ENCODE measurements at places on chromosomes 2 and 18. TPM values are rescaled to one million over a fixed set of nuclear protein-coding genes. Genes with fewer than 3 reads are reported as not detected.

DNA sequence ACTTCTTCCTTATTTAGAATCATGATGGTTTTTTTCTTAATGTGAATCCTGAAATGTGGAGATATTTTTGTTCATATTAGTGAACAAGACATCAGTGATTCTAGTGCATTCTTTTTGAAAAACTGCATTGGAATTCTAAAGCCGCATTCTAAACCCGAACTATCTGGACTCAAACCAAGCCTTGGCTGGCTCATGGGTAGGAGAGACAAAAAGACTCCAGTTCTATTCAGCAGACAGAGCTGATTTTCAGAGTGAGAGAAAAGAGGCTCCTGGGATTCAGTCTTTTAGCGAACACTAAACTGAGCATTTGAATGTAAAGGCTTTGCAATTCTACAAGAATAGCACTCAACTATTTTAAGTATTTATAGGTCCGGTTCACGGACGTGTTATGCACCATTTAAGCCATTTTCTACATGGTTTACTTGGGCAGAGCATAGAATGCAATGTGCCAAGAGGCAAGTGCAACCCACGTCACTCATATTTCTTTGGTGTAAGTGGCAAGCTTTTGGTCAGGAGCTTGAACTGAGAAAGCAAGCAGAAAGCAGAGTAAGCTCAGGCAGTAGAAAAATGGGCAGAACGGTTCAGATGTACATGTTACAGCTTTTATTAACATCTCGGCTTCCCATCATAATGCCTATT, 227.3 kb upstream of the RAB12 start:
- no peak for DNase-seq
- no peak overlapping the region for H3K27ac ChIP-seq
- no peaks in the 10 kb centered on the region for H3K4me1 ChIP-seq
- no peaks in the 10 kb centered on the region for H3K27me3 ChIP-seq
- H3K4me3 ChIP-seq = no peak overlapping the region
- peaks cover 98% of the 10 kb centered on the region for H3K36me3 ChIP-seq

DNA sequence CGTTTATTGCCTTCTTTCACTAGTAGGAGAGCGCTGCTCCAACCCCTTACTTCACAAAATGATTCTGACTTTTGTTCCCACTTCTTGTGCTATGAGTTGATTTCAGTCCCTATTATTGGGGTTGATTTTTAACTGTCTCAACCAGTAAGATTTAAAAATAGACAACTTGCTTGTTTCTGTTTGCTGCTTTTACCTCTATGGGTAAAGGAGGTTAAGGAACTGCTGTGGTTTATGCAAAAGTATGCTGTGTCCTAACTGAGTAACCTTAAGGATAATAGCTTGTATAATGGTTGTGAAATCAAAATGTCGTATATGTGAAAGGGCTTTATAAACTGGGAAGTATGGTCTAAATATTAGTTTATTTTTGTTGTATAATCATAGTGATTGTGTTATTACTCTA, 22.6 kb downstream of the ALMS1 start:
- no peaks in the 10 kb centered on the region for H3K27me3 ChIP-seq
- DNase-seq = no peak
- H3K4me3 ChIP-seq = no peak overlapping the region
- H3K27ac ChIP-seq = no peak overlapping the region
- H3K4me1 ChIP-seq = no peaks in the 10 kb centered on the region

DNA sequence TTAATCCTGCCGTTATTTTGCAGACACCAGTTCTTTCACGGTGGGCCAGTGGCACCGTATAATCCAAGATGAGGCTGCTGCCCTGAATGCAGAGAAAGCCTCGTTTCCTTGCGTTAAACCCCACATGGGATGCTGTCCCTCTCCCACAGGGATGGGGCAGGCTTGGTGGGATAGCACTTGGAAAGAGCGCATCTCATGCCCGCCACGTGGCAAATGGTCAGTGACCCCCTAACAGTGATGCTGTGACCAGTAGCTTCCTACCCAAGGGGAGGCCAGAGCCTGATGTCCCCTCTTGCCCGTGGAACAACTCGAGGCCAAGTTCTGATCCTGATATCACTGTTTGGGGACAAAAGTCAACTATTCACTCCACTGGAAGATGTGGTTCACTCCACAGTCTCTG, 73.3 kb downstream of the RHOB start:
- no peak overlapping the region for H3K4me3 ChIP-seq
- H3K4me1 ChIP-seq = peaks cover 17% of the 10 kb centered on the region
- H3K27ac ChIP-seq = no peak overlapping the region
- no peaks in the 10 kb centered on the region for H3K36me3 ChIP-seq
- H3K27me3 ChIP-seq = no peaks in the 10 kb centered on the region
- DNase-seq = no peak

- H3K27me3 ChIP-seq = no peaks in the 10 kb centered on the region
- no peak overlapping the region for H3K4me3 ChIP-seq
- DNase-seq = peak; percentile 72
- H3K27ac ChIP-seq = peak overlapping the region; percentile 76
- H3K36me3 ChIP-seq = no peaks in the 10 kb centered on the region
Observed at GRCh38 chr2:240369801-240370585, 65.5 kb upstream of the GPC1 start.

GRCh38 chr18:36467614-36468013, 170.1 kb downstream of the FHOD3 start:
- H3K27me3 ChIP-seq = no peaks in the 10 kb centered on the region
- no peaks in the 10 kb centered on the region for H3K36me3 ChIP-seq
- no peak overlapping the region for H3K4me3 ChIP-seq
- peak overlapping the region; percentile 46 for H3K27ac ChIP-seq
- H3K4me1 ChIP-seq = no peaks in the 10 kb centered on the region

GRCh38 chr2:1586251-1586922, 157.9 kb downstream of the PXDN start:
- H3K4me3 ChIP-seq = no peak overlapping the region
- no peaks in the 10 kb centered on the region for H3K36me3 ChIP-seq
- peaks cover 7% of the 10 kb centered on the region for H3K27me3 ChIP-seq

DNA sequence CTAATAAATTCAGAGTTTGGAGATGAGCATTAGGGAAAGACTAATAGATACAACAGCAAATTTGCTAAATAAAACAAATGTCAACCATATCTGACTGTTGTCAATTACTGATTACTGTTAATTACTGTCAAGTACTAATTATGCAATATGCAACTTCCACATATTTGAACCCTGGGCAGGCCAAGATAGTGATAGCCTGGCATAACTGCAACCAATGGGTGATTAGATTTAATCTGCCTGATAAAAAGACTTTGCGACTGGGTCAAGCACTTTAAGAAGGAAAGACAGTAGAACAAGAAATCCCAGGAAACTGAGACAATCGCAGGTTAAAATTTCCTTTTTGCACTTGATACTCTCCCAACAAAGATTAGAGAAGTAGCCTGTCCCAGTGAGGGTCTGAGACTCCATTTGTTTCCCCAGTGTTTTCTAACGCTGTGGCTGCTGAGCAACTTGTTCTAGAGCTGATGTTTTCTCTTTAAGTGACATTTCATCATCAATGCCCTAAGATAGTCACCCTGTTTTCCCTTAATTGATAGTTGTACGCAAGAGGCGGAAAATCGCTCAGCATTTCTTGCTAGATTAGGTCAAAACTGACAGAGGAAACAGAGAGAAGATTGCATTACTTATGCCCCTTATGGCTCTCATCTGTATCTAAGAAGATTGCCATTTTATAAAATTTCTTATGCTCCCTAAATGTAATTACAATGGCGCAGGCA, 17.8 kb downstream of the ARHGAP15 start:
- no peaks in the 10 kb centered on the region for H3K27me3 ChIP-seq
- H3K36me3 ChIP-seq = no peaks in the 10 kb centered on the region
- DNase-seq = no peak
- no peak overlapping the region for H3K27ac ChIP-seq

GRCh38 chr2:101330253-101330933, 21.9 kb upstream of the RNF149 start:
- peak; percentile 35 for DNase-seq
- H3K27ac ChIP-seq = no peak overlapping the region
- no peaks in the 10 kb centered on the region for H3K4me1 ChIP-seq
- H3K36me3 ChIP-seq = no peaks in the 10 kb centered on the region

DNA sequence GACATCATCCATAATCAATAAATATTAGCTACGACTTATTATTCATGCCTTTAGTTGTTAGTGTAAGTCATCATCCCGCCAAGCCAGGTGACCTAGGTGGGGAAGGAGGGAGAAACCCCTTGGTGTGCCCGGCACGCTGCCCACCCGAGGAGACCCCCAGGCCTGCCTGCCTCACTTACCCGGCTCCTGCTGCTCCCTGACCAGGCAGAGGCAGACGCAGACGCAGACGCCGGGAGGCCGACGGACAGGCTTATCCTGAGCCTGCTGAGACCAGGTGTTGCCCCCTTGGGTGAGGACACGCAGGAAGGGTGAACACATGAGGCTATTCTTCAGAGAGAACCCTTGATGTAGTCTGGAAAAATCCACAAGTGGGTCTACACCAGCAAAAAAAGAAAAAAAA, 401.8 kb downstream of the GALR1 start:
- peaks cover 14% of the 10 kb centered on the region for H3K27me3 ChIP-seq
- no peak overlapping the region for H3K27ac ChIP-seq
- no peaks in the 10 kb centered on the region for H3K4me1 ChIP-seq
- no peaks in the 10 kb centered on the region for H3K36me3 ChIP-seq
- no peak overlapping the region for H3K4me3 ChIP-seq

GRCh38 chr2:47300081-47300480, 102.9 kb upstream of the MSH2 start:
- no peak overlapping the region for H3K4me3 ChIP-seq
- H3K27me3 ChIP-seq = no peaks in the 10 kb centered on the region
- no peak overlapping the region for H3K27ac ChIP-seq
- no peaks in the 10 kb centered on the region for H3K36me3 ChIP-seq
- no peaks in the 10 kb centered on the region for H3K4me1 ChIP-seq

- peaks cover 13% of the 10 kb centered on the region for H3K4me1 ChIP-seq
- no peaks in the 10 kb centered on the region for H3K36me3 ChIP-seq
- H3K27ac ChIP-seq = no peak overlapping the region
- DNase-seq = peak; percentile 73
- peaks cover 95% of the 10 kb centered on the region for H3K27me3 ChIP-seq
Observed at GRCh38 chr2:218962859-218963492, 3.5 kb downstream of the CDK5R2 start.

DNA sequence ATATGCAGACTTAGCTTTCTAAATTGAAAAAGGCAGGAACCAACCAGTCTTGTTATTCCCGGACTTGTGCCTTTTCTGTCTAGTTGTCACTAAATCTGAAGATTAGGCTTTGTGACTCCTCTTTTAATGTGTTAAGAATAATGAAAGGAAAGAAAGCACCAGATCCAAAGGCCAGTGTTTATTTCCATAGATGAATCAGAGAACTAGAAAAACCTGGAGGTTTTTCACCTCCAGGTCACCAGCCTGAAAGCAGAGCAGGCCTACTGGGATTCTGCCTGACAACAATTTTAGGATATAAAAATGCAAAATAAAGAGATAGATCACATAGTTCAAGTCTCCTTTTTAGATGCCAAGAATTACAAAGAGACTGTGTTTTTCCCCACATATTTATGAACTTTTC, 160.4 kb downstream of the GULP1 start:
- no peak overlapping the region for H3K4me3 ChIP-seq
- no peaks in the 10 kb centered on the region for H3K36me3 ChIP-seq
- DNase-seq = no peak
- no peak overlapping the region for H3K27ac ChIP-seq
- no peaks in the 10 kb centered on the region for H3K27me3 ChIP-seq
- H3K4me1 ChIP-seq = no peaks in the 10 kb centered on the region

GRCh38 chr2:109538546-109538945, 75.2 kb downstream of the SEPTIN10 start:
- H3K36me3 ChIP-seq = peaks cover 2% of the 10 kb centered on the region
- H3K27ac ChIP-seq = no peak overlapping the region
- H3K4me1 ChIP-seq = no peaks in the 10 kb centered on the region
- H3K27me3 ChIP-seq = no peaks in the 10 kb centered on the region

GRCh38 chr2:219680958-219681693, 53.7 kb downstream of the SLC4A3 start:
- no peak overlapping the region for H3K4me3 ChIP-seq
- DNase-seq = no peak
- no peak overlapping the region for H3K27ac ChIP-seq
- H3K36me3 ChIP-seq = no peaks in the 10 kb centered on the region
- no peaks in the 10 kb centered on the region for H3K27me3 ChIP-seq

GRCh38 chr18:27412556-27412955, 227.4 kb upstream of the CHST9 start:
- H3K36me3 ChIP-seq = no peaks in the 10 kb centered on the region
- no peaks in the 10 kb centered on the region for H3K4me1 ChIP-seq
- no peak for DNase-seq
- no peak overlapping the region for H3K27ac ChIP-seq
- H3K4me3 ChIP-seq = no peak overlapping the region
- H3K27me3 ChIP-seq = no peaks in the 10 kb centered on the region

DNA sequence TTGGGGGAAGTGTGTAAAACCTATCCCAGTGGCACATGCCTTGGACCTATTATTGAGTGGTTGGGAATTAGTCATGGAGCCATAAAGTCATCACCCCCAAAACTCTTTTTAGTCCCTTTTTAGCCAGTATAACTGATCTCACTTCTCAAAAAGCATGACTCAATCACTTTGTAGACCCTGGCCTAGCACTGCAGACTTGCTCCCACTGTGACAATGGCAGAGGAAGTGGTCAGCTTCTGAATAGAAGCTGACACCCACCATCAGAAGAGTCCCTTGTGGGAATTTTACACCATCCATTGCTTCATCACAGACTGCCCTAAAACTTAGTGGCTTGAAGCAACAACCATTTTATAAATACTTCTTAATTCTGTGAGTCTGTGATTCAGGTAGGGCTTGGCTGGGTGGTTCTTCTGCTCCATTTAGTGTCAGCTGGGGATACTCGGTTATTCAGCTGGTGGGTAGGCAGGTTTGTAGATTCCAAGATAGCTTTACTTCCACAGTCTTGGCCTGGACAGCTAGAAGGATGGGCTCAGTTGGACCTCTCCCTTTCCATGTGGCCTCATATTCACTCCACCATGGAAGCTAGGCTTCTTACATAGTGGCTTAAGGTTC, 10.8 kb upstream of the ITGA6 start:
- no peaks in the 10 kb centered on the region for H3K36me3 ChIP-seq
- DNase-seq = no peak
- no peaks in the 10 kb centered on the region for H3K4me1 ChIP-seq
- no peak overlapping the region for H3K27ac ChIP-seq
- no peak overlapping the region for H3K4me3 ChIP-seq

- H3K4me3 ChIP-seq = no peak overlapping the region
- H3K27ac ChIP-seq = no peak overlapping the region
- no peak for DNase-seq
- H3K27me3 ChIP-seq = no peaks in the 10 kb centered on the region
- H3K36me3 ChIP-seq = no peaks in the 10 kb centered on the region
Observed at GRCh38 chr2:191289049-191289448, 43.8 kb downstream of the MYO1B start.

The LIMS3 gene
- 3.1 TPM for total RNA-seq

The BOK gene
- 6.7 TPM for total RNA-seq

The SCN9A gene
- 0.92 TPM for total RNA-seq

The CD8B2 gene
- total RNA-seq = not detected

The PLCL1 gene
- 109 TPM for total RNA-seq

The TDRD15 gene
- total RNA-seq = not detected

The C2orf15 gene
- total RNA-seq = not detected

Data from heart right ventricle (tissue), 16 donors.